ENCODE measurements at places on chromosomes 3 and 15.

DNA sequence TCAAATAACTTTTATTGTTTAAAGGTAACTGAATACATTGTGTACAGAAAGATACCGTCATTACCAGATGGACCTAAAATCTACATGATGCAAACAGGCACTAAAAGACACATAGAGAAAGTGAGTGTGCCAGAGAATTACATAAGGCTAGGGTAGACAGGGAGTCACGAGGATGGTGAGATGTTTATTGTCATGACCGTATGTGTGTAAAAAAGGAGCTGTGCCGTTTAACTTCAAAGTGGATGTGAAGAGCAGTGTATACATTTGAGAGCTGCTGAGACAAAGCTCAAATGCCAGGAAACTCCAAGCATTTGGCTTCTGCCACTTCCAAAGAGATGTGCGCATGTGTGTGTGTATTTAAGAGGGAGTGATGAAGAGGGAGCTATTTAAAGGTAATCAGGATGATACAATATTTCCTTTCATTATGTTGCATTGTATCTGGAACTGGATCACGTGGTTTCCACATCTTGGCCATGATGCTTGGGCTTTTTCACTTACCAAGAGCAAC, 51.4 kb upstream of the IGF1R start:
- DNase-seq, result no peak

- no peak for DNase-seq
These were observed 13.2 kb downstream of the GREM1 start for GRCh38 chr15:32730677-32731654.

DNA sequence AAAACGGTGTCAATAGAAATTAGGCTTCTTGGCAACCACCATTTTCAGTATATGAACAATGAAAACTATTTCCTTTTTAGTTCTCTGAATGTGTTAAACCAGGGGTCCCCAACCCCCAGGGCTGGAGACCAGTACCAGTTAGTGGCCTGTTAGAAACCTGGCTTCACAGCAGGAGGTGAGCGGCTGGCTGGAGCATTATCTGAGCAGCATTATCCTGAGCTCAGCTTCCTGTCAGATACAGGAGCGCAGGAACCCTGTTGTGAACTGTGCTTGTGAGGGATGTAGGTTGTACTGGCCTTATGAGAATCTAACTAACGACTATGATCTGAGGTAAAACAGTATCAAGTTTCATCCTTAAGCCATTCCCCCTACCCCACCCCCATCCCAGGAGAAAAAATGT, 328.7 kb downstream of the ZBBX start:
- no peak for DNase-seq

DNA sequence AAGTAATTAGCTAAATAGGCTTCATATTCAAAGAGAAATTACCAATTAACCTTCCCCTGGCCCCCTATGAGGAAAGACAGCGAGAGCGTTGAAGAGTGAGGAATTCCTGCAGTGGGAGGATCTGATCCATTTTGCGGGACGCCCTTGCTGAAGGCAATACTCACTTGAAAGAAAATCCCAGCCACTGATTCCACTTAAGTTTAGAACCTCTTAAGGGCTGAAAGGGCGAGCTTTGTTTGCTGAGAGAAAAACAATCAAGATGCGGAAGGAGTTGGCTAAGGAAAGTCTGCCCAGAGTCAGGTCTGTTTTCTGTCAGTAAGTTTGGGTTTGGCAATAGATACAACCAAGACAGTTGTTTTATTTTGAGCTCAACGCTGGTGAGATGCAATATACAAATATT, 102.8 kb upstream of the GBE1 start:
- DNase-seq, result no peak

DNA sequence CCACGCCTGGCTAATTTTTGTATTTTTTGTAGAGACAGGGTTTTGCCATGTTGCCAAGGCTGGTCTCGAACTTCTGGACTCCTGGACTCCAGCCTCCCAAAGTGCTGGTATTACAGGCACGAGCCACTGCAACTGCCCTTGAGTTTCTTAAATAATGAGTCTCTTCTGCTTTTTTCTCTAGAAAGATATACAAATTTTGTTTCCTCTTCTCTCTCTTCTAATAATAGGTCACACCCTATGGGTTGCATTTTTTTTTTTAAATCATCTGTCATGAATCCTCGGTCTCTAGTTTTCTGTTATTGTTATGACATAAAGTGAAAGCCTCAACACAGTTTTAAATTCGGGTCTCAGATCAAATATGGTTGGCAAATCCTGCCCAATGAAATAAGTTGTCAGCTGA, 111.2 kb downstream of the IL12A start:
- no peak for DNase-seq

DNA sequence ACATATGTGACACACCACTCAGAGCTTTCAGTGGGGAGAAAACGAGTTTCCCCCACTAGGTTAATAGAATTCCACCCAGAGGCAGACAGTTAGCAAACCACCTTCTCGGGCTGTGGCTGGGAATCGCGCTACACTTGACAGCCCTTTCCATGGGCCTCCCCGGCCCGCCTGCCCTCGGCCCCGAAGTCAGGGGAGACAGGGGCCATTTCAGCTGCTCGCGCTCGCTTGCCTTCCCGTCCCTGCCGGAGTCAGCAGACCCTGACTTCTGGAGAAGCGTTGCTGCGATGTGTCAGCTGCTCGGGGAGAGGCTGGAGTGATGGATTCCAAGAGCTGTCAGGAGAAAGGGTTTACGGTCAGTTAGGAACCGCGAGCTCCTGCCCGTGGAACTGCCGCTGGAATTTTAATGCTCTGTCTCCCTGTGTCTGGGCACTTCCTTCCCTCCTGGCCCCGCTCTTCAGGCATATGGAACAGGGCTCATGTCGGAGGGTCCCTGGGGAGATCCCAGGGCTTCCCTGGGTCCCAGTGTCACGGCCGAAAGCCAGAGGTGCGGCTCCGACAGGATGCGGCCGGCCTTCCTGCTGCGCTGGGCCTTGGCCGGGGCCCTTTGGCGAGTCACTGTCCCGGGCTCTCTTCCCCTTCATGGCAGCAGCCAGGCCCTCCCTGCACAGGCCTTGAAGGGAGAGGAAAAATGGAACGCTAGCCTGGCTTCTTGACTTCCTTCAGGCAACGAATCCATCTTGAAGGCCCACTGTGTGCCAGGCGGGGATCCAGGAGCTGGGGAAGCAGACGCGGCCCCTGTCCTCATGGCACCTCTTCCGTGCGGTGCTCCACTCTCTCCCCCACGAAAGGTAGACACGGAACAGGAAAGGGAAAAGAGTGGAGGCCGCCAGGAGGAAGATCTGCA, 38.4 kb upstream of the VPS8 start:
- DNase-seq, result no peak

- no peak for DNase-seq
These were observed 83.9 kb upstream of the MEF2A start for GRCh38 chr15:99481951-99482230.

DNA sequence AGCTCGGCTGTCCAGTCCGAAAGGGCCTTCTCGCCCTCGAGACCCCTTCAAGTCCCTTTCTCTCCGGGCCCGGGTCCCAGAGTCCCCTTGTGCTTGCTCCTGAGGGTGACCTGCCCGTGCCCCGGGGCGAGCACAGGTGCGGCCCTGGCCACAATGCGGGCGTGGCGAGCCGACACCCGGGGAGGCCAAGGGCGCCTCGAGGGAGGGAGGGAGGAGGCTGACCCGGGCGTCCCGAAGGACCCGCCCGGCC, 810 bp upstream of the MEF2A start:
- DNase-seq, result no peak

DNA sequence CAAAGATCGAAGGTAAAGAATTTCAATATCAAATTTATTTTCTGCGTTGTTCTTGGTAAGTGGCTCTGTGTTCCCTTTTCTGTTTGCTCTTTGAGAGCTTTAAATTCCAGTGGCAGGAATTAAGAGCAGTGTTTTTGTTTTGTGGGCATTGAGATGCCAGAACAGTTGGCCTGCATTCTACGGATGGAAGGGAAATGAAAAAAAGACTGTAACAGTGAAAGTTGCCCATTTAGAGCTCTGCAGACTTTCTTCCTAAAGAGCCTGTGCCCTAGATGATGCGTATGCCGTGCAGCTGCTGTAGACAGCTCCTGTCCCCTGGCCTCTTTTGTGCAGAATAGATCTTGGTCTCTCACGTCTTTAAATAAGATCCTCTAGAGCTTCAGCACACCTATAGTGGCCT, 58.8 kb downstream of the KAT2B start:
- DNase-seq, result no peak

GRCh38 chr3:184233127-184233843, 3.9 kb downstream of the VWA5B2 start:
- DNase-seq, result no peak

GRCh38 chr3:55440104-55440708, 46.9 kb downstream of the WNT5A start:
- DNase-seq, result no peak

- DNase-seq, result peak; percentile 80
These were observed 6.8 kb downstream of the BCL6 start for GRCh38 chr3:187738331-187739093.

GRCh38 chr3:50359760-50360110, 414 bp upstream of the TMEM115 start:
- DNase-seq, result no peak

DNA sequence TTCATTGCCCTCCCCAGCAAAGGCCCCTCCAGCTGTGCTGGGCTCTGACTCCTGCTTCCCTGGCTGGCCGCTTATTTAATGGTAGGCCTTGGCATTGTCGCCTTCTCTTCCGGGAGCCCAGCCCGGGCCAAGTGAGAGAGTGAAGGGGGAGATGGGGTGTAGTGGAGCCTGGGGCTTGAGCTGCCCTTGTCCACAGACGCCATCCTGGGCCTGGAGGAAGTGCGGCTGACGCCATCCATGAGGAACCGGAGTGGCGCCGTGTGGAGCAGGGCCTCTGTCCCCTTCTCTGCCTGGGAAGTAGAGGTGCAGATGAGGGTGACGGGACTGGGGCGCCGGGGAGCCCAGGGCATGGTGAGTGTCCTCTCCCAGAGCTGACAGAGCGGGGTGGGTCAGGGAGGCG, 3.3 kb downstream of the LMAN1L start:
- no peak for DNase-seq

DNA sequence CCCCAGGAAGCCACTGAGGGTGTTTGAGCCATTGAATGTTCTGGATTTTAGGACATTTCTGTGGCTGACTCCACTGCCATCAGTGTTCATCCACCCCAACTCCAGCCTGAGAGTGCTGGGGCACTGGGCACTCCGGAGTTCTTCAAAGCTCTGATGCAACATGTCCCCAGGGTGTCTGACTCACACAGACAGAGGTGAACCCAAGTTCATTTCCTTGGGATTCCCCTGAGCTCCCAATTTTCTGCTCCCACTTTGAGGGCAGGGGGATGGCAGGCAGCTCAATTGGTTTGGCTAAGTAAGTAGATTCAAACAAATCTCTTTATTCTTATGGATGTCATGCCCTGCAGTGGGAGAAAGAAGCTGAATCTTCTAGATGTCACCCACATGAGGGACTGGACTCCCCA, 2.2 kb downstream of the STRA6 start:
- DNase-seq, result no peak

DNA sequence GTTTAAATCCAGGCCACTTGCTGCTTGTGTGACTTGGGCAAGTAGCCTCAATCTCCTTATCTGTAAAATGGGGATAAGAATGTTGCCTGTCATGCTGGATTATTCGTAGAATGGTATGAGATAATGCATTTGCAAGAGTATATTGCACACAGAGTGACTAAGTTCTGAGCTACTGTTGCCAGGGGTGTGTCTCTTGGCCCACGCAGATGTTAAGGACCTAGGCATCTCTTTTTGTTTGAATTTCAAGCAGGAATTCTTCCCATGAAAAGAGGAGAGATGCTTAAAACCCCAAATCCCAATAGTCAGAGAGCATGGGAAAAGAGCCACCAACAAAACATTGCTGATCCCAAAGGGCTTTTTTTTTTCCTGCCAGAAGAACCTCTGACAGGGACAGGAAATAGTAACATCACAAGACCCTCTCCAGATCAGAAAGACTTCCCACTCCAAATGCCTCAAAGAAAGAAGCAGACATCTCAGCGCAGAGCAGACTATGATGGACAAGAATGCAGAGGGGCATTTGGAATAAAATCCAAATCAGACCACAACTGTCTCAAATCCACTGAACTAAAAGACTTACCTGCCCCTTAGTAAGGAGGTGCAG, 90.5 kb downstream of the MRPL46 start:
- no peak for DNase-seq

DNA sequence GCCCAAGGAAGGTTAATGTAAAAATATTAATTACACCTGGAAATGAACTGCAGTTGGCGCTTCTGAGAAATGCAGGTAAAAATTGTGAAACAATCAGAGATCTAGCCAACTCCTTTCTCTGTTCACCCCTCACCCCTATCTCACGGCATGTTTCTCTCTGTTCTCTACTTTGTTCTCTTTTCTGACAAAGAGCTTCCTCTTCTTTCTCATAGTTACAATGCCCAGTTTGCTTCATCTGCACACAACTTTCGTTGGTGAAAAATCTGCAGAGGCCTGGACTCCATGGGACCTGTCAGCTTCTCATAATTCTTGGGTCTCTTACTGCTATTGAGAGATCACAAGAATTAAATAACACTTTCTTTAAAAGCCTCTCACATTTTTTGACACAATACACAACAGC, 212.9 kb upstream of the LRRN1 start:
- no peak for DNase-seq

- peak; percentile 40 for DNase-seq
These were observed 94.0 kb downstream of the CORO2B start for GRCh38 chr15:68672781-68673205.

DNA sequence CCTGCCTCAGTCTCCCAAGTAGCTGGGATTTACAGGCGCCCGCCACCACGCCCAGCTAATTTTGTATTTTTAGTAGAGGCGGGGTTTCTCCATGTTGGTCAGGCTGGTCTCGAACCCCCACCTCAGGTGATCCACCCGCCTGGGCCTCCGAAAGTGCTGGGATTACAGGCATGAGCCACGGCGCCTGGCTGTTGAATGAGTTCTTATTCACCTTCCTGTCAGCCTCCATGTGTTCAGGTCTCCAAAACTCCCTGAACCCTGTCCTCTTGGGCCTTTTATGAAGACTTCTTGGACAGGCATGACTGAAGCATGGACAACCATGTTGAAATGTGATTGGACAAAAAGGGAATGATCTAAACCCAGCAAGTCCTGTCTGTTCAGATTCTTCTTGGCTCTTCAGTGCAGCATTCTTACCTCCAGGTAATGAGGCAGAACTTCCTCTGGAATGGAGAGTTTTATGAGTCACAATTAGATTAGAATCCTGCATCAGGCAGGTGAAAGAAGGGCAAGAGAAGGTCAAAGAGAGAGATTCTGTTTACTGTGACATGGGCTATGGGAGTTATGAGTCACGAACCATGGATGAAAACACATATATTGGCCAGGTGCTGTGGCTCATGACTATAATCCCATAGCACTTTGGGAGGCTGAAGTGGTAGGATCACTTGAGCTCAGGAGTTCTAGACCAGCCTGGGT, 23.1 kb upstream of the EIF4A2 start:
- no peak for DNase-seq

- no peak for DNase-seq
These were observed 15.0 kb upstream of the FAM174B start for GRCh38 chr15:92670621-92671020.

DNA sequence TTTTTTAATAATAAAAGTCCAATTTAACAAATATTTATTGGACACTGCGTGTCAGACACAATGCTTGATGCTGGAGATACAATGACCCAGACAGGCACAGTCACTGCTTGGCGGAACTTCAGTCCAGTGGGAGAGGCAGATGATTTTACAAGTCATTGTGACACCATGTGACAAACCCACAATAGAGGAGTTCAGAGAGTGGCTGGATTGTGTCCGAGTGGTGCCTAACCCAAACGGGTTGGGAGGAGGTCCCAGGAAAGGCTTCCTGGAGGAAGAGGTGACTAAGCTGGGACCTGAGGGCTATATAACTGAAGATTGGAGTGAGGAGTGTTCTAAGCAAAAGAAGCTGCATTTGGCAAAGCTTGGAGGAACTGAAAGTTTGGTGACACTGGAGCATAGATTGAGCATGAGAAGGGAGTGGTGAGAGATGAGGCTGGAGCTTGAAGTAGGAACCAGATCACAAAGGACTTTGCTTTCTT, 41.4 kb downstream of the CRTC3 start:
- no peak for DNase-seq
